NCI-H510A (cell line): ENCODE measurements at places on chromosomes 4 and X.

GRCh38 chr4:144597171-144597570 is 48.8 kb upstream of the HHIP start:
- DNase-seq: no peak

- DNase-seq: no peak
These were observed 13.7 kb downstream of the CCKAR start for GRCh38 chr4:26476545-26476944.

DNA sequence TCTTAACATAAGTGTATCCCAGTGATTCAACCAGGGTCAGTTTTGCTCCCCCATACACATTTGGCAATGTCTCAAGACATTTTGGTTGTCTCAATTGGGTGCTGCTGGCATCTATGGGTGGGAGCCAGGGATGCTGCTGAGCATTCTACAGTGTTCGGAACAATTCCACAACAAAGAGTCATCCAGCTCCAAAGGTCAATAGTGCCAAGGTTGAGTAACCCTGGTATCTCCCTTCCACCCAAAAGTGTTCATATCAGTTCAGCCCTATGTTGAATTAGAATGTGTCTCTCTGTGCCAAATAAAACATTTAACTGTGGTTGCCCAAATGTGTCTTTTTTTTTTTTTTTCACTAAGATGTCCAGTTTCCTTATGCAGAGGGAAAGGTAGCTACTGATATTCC is 129.4 kb upstream of the RAI2 start:
- DNase-seq: no peak

GRCh38 chr4:186917136-186917535 is 193.5 kb upstream of the FAT1 start:
- no peak for DNase-seq

GRCh38 chr4:182653596-182653995 is 263.6 kb downstream of the DCTD start:
- DNase-seq: no peak

DNA sequence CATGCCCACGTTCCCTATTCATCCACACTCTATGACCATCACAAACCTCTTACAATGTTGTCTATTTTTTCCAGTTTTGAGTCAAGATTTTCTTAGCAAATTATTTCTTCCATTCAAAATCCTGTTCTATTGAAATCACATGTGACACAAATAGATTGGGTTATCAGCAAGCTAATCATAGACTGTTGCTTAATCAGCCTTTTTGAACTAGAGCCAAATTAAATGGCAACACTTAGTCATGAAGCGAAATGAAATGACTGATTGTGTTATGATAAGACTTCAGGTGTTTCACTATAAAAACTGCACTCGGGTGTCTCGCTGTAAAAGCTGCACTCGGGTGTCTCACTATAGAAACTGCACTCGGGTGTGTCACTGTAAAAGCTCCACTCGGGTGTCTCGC is 890.0 kb upstream of the FRG1 start:
- no peak for DNase-seq

DNA sequence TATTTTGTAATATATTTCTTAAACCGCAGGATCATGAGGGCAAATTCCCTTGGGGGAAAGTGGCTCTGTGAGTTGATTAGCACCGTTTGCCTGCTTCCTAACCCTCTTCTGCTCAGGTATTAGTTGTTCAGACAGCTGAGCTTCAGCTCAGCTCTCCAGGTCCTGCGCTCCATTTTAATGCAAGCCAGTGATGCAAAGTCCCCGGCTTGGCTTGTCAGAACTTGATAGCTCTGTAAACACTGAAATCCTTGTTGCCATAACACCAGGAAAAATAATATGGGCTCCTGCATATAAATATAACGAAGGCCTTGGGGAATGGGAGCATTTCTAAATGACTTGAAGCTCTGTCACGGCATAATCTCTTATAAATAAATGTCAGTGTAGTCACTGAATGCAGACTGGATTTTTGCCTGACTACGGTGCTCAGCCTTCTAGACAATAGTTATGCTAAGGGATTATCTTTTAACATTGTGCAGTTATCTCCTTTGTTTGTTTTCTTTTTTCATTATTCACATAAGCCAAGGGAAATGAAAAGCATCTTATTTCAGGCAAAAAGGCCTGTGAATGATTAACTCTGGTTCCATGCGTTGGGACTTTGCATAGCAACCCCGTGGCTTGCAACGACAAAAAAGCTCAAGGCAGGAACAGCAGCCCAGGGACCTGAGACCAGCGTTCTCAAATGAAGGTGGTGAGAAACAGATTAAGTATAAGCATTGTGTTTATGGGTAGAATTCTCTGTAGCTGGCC is 253.2 kb downstream of the SPRY1 start:
- DNase-seq: peak; percentile 42

DNA sequence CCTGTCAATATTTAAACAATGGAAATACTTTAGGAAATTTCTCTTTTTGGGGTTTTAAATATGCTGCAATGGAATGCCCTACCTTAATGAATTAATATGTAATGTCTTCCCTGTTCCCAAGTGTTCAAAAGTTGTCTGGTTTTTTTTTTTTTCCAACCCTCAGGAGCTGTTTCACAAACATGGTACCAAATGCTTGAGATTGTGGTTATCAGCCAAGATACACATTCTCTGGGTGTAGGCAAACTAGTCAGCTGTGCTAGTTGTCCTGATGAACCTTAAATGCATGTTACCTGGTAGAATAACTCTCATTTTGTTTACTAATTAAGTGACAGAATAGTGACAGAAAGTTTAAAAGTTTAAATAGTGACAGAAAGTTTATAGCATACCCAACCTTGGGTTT is 50.7 kb downstream of the FHL1 start:
- no peak for DNase-seq

- no peak for DNase-seq
These were observed 24.3 kb downstream of the RS1 start for GRCh38 chrX:18647621-18648020.

DNA sequence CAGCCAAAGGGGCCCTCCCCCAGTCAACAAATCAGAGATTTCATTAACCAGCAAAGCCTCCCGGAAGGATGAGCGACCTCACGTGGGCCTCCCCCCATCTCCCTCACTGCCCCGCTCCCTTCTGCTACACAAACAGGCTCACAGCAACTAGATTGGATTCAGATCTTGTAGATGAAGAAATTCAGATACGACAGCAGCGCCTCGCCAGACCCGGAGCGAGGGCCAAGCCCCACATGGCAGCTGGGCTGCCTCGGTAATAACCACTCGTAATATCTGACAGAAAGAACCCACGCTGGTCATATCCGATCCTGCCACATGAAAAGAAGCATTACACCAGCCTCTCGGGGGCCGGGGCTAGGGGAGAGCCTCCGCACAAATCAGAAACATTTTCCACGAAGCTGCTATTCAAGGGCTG is 581.3 kb downstream of the BCOR start:
- DNase-seq: no peak

GRCh38 chr4:40182001-40182400 is 14.8 kb upstream of the RHOH start:
- DNase-seq: no peak

GRCh38 chr4:168725930-168726329 is 229.1 kb downstream of the PALLD start:
- no peak for DNase-seq

- no peak for DNase-seq
These were observed 641.1 kb downstream of the RAPGEF2 start for GRCh38 chr4:159743971-159744370.

GRCh38 chr4:176779421-176779820 is 13.3 kb downstream of the VEGFC start:
- no peak for DNase-seq

DNA sequence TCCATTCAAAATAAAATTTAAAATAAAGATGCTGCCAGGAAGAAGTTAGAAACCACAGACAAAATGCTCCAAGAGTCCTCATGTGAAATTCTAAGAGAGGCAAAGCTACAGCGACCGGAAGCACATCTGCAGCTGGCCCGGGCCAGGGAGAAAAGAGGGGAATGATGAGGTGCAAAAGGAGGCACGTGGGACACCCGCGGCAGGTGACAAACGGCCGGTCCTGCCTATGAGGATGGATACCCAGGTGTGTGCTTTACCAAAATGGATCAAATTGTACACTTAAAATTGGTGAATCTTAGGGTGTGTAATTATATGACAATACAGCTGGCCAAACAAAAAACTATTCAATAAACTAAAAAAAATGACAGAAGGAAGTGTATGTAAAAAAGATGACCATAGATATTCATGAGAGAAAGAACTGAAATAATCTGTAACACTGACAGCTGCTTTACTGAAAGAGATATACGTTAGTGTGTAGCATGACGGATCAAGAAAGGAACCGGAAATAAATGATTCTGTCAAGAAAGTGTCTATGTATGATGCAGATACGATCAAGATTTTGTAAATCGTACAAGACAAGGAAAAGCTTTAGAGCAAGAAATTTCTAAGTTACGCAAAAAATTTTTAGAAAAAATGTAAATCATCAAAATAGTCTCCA is 29.5 kb downstream of the PPP2R3B start:
- no peak for DNase-seq

DNA sequence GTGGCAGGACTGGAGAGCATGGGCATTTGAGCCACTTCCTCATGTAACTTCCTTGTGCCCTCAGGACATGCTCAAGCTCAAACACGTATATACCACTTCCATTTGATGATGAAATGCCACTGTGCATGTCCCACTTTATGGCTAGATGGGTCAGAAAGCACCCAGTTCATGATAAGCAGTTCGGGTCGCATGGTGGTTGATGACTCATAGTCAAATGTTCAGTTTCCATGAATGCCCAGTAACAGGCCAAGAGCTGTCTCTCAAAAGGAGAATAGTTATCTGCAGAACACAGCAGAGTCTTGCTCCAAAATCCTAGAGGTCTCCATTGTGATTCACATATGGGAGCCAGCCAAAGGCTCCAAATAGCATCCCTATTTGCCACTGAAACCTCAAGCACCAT is 48.9 kb upstream of the SPIN3 start:
- DNase-seq: no peak

DNA sequence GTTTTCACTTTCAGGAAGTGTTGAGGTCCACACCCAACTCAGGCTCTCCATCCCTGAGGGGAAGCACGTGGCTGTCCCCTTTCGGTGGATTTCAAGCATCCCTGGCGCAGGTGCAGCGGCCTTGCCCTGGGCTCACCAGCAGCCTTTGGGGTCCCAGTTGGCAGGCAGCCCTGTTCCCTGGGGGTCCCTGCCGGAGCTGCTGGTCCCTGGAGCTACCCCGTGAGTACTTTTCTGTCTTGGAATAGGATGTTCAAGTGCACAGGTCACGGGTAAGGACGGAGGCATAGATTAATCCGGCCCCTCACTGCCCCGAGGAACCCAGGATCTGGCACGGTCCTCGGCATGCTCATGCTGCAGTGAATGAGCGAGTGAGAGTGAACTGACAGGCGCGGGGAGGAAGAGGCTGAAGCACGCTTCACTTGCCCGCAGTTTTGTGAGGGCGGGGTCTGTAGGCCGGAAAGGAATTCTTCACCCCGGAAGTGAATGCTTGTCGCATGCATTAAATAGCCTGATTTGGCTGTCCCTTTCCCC is 117.2 kb upstream of the FAT1 start:
- no peak for DNase-seq

- DNase-seq: no peak
These were observed 124.1 kb upstream of the LIMCH1 start for GRCh38 chr4:41413670-41414411.

DNA sequence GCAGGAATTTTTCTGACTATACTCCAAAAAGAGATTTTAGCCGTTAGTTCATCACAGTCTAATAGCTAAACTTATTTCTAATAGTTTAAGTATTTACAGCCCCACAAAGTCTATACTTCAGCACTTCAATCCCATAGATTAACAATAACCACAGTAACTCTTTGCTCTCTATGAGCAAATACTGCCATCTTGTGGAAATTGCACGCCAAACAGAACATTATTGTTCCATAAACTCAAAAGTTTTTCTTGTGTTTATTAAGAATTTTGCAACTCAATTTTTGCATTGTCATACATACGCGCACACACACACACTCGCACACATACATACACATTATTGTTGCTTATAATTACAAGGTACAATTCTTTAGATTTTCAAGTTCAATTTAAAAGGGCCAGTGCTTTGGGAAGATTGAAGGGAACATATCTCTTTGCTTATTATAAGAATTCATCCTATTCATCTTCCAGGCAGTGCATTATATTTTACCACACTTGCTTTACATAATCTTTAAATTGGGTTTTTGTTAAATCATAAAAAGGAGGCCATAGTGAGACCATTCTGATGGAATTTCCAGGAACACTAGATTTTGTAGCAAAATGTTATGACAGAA is 63.8 kb upstream of the ATOH1 start:
- no peak for DNase-seq

- no peak for DNase-seq
These were observed 32.3 kb downstream of the PRDM8 start for GRCh38 chr4:80229590-80229989.

GRCh38 chr4:2245057-2245786 is 3.3 kb upstream of the HAUS3 start:
- DNase-seq: no peak

GRCh38 chrX:69185141-69185540 is 19.9 kb upstream of the PJA1 start:
- no peak for DNase-seq

DNA sequence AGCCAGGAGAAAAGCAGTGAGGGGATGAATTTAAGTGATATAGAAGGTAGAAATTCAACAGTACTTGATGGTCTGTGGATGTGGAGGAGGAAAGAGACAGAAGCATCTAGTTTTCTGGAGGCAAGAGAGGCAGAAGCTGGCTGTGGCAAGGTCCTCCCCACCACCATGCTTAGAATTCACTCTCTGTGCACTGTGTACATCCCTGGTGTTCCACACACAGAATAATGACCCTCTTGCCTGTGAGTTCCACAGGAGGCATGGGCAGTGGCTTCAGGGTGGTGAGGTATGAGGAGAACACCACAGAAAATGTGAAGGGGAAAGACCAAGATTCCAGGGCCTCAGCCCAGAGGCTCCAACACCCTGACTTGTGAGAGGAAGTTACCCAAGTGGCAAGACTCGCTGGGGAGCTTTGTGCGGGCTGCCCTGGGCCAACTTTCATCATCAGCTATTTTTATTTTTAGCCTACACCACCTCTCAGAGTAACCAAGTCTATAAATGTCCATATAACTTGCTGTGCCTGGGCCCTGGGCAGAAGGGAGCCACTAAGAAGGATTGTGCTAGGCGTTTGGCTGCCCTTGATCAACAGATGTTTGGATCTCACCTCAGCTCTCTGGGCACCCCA is 7.8 kb upstream of the INTS6L start:
- DNase-seq: no peak

- DNase-seq: no peak
These were observed 50.8 kb downstream of the LRP2BP start for GRCh38 chr4:185344743-185345538.

GRCh38 chr4:112751447-112751846 is 114.5 kb downstream of the LARP7 start:
- DNase-seq: no peak

GRCh38 chr4:100345585-100345984 is 155.3 kb upstream of the DDIT4L start:
- no peak for DNase-seq
